ENCODE measurements at places on chromosomes 12 and 14. TPM values are rescaled to one million over a fixed set of nuclear protein-coding genes. Genes with fewer than 3 reads are reported as not detected.
A peak's percentile ranks its signal among the peaks of the same experiment; 100 is the strongest.

- DNase-seq = no peak
These were observed 24.8 kb downstream of the SLC39A9 start for GRCh38 chr14:69423279-69423678.

DNA sequence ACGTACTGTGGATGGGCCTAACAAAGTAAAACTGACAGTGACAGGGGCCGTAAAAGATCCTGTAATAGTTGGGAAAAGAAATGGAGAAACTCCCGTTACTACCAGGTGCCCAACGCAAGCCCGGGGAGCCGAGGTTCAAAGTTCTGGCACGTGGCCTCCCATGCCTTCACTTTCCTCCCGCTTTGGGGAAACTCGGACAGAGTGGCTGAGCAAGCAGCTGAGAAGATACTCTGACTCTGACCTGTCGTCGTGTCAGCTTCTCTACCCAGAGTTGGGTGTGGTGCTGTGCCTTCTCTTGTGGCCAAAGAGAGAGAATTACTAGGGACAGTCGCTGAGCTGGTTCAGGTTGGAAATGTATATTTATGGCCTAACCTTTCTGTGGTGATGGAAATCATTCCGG is 1.7 kb downstream of the B4GALNT3 start:
- DNase-seq = no peak

- peak; percentile 91 for DNase-seq
These were observed 21.9 kb upstream of the KLC1 start for GRCh38 chr14:103606963-103607668.

DNA sequence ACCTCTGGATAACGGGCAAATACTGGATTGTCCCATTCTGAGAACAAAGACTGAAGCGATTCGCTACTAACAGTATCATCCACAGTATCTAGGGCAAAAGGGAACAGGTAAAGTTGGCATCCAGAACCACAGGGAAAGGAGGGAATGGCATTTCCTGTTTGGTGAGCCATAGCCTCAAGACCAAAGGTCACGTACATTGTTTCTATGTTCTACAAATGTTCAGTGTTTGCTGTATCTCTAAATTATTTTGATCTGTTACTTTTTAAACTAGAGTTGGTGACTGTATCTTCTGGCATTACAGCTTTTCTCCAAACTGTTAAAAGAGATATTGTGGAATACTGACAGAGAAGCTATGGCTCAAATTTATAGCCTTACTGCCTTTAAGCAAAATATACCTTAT is 9.7 kb downstream of the MLH3 start:
- peak; percentile 69 for DNase-seq

DNA sequence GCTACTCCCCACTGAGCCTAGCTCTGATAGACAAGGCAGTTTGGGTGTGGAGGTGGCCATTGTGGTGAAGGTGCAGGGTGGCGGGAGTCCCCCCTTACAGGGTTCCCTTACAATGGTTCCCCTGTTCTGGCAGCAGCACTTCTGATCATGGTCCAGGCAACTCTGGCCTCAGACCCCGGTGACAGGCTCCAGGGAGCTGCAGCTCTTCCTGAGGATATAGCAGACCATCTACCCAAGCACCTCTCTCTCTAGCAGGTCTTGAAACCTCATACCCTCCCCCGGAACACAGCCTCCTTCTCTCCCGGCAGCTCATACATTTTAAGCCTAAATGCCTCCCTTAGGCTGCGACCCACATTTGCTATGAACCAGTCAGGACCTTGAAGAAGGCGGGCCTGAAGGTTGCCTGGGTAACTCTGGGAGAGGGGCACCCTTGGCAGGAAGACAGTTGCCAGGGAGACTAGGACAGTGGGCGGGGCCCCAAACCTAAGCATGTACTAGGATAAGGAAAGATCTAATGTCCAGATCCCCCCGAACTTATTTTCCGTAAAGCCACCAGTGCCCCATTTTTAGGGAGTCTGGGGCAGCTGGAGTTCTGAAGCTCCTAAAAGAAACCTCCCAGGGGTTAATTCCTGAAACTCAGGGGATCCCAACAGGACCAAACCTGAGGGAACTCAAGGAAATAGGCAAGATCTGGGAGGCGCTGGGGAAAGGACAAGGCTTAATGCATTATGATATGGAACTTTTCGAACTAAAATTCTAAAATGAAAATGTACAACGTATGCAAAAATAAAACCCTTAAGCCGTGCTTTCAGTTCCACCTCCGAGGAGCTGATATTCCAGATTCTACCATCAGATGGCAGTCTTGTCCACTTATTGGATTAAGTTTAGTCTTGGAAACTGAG is 4.5 kb upstream of the GDF11 start:
- peak; percentile 86 for DNase-seq

GRCh38 chr14:104856869-104857860 is 7.9 kb upstream of the CEP170B start:
- DNase-seq = no peak

- DNase-seq = peak; percentile 98
These were observed 33.9 kb upstream of the CDK17 start for GRCh38 chr12:96434107-96434506.

DNA sequence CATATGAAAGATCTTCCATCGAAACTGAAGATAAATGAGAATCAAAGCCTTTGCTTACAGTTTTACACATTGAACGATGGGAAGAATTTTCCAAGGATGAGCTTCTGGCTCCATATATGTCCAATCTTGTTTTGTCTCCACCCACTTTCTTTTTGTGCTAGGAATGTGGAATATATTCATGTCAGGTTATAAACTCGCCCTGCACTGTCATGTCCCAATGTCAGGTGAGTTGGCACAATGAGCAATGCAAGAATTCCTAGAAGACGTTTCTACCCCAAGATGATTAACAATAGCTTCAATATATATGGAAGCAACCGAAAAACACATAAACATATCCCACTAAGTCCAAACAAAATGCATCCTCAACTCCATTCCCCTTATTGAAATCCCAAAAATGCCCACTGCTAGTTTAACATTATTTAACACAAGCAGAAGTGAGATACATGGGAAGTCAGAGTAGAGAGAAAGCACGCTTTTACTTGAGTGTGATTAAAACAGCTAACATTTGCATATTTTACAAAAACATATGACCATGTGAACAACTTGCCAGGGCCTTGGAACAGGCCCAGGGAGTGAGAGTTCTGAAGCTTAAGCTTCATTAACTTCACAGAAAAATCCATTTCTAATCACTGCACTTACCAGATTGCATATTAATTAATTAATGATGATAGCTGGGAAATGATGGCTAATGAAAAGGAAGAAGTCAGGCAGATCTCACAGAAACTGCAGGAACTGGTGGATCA is 233.9 kb downstream of the GXYLT1 start:
- no peak for DNase-seq

GRCh38 chr12:17110316-17110715 is 504.4 kb upstream of the LMO3 start:
- DNase-seq = no peak

Gene KLRC2
- not detected for total RNA-seq

Gene SUOX
- total RNA-seq = 15.9 TPM

Gene TCL1A
- total RNA-seq = 0.35 TPM

Gene PRR4
- total RNA-seq = 1.8 TPM

Measured in HT1080 (cell line).